Kidney epithelial cell (primary cell): ENCODE measurements at places on chromosomes 7 and 10. TPM values are rescaled to one million over a fixed set of nuclear protein-coding genes. Genes with fewer than 3 reads are reported as not detected.

Gene FAM25G
- 3.2 and 15.7 TPM in 2 replicates for total RNA-seq

Gene FAM221A
- 14.2 and 15.5 TPM in 2 replicates for total RNA-seq

Gene HERC4
- total RNA-seq = 28.5 and 29.1 TPM in 2 replicates

Gene TMEM229A
- total RNA-seq = not detected in 2 replicates

Gene FAM25C
- total RNA-seq = 7.0 and 36.4 TPM in 2 replicates

Gene VSTM4
- total RNA-seq = 0.50 and 0.68 TPM in 2 replicates

Gene RBM33
- 17.5 and 25.0 TPM in 2 replicates for total RNA-seq

Gene MNX1
- total RNA-seq = 2.0 and 2.7 TPM in 2 replicates

Gene CXCL12
- 13.0 and 13.5 TPM in 2 replicates for total RNA-seq

Gene IFIT1
- 10.4 and 12.7 TPM in 2 replicates for total RNA-seq

Gene KCNH2
- 2.1 and 4.1 TPM in 2 replicates for total RNA-seq

Gene ABCB4
- 6.4 and 6.6 TPM in 2 replicates for total RNA-seq

Gene SORCS1
- 2.1 and 2.3 TPM in 2 replicates for total RNA-seq

Gene GJD4
- not detected in 2 replicates for total RNA-seq

Gene GIMAP5
- 0.17 TPM in 1 of 2 replicates, not detected in the other for total RNA-seq

Gene EPHA1
- 7.9 and 27.5 TPM in 2 replicates for total RNA-seq

Gene ZNF727
- total RNA-seq = 0.14 TPM in 1 of 2 replicates, not detected in the other

Gene FAM20C
- 39.1 and 43.3 TPM in 2 replicates for total RNA-seq

Gene NEURL1
- total RNA-seq = 1.3 and 2.1 TPM in 2 replicates

Gene DNAH11
- not detected in 2 replicates for total RNA-seq

Gene HOXA10
- total RNA-seq = 29.1 and 30.9 TPM in 2 replicates

Gene GDF10
- not detected in 2 replicates for total RNA-seq

Gene LRRD1
- total RNA-seq = not detected in 2 replicates

Gene GBX1
- total RNA-seq = not detected in 2 replicates

Gene PPP1R17
- total RNA-seq = not detected in 2 replicates

Gene CRYGN
- total RNA-seq = 0.84 and 2.1 TPM in 2 replicates

Gene ASB10
- total RNA-seq = not detected in 2 replicates

Gene ZNF783
- total RNA-seq = 10.4 and 11.3 TPM in 2 replicates

Gene GPR85
- 0.42 TPM in 1 of 2 replicates, not detected in the other for total RNA-seq

Gene BMPER
- 0.04 and 0.14 TPM in 2 replicates for total RNA-seq

Gene CUBN
- 1.3 and 4.1 TPM in 2 replicates for total RNA-seq

Gene INA
- 8.1 and 9.2 TPM in 2 replicates for total RNA-seq

Gene SLC29A3
- 3.6 TPM in 2 replicates for total RNA-seq

Gene AIFM2
- 12.4 and 12.7 TPM in 2 replicates for total RNA-seq

Gene LEP
- total RNA-seq = not detected in 2 replicates

Gene SLC18A3
- not detected in 2 replicates for total RNA-seq

Gene PNLIPRP2
- total RNA-seq = not detected in 2 replicates

Gene COL1A2
- 10.8 and 11.2 TPM in 2 replicates for total RNA-seq

Gene DMBT1
- total RNA-seq = under 0.01 and 0.13 TPM in 2 replicates

Gene SPDYE2B
- total RNA-seq = not detected in 2 replicates

Gene HOXA3
- 17.3 and 26.4 TPM in 2 replicates for total RNA-seq

Gene SUN3
- total RNA-seq = not detected in 2 replicates

Gene BZW2
- 61.2 and 62.2 TPM in 2 replicates for total RNA-seq

Gene TMEM139
- 11.9 and 20.5 TPM in 2 replicates for total RNA-seq

Gene FXYD4
- not detected in 2 replicates for total RNA-seq

Gene ARMC10
- total RNA-seq = 26.4 and 34.7 TPM in 2 replicates

Gene CDK1
- total RNA-seq = 15.8 and 16.2 TPM in 2 replicates

Gene HECW1
- 0.46 and 0.82 TPM in 2 replicates for total RNA-seq
